Hematopoietic multipotent progenitor cell (in vitro differentiated cells): ENCODE measurements at places on chromosomes 2 and 18. TPM values are rescaled to one million over a fixed set of nuclear protein-coding genes. Genes with fewer than 3 reads are reported as not detected.

- DNase-seq: no peak
Measured at GRCh38 chr18:8656232-8656631, 47.0 kb downstream of the RAB12 start.

DNA sequence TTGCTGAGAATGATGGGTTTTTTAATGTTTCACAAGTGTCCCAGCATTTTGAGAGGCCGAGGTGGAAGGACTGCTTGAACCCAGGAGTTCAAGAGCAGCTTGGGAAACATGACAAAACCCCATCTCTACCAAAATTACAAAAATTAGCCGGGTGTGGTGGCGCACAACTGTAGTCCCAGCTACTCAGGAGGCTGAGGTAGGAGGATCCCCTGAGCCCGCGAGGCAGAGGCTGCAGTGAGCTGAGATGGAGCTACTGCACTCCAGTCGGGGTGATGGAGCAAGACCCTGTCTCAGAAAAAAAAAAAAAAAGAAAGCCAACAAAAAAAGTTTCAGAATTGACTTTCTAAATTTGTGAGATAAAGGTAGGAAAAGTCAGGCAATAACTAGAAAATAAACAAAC is 8.7 kb downstream of the TFCP2L1 start:
- DNase-seq: no peak

DNA sequence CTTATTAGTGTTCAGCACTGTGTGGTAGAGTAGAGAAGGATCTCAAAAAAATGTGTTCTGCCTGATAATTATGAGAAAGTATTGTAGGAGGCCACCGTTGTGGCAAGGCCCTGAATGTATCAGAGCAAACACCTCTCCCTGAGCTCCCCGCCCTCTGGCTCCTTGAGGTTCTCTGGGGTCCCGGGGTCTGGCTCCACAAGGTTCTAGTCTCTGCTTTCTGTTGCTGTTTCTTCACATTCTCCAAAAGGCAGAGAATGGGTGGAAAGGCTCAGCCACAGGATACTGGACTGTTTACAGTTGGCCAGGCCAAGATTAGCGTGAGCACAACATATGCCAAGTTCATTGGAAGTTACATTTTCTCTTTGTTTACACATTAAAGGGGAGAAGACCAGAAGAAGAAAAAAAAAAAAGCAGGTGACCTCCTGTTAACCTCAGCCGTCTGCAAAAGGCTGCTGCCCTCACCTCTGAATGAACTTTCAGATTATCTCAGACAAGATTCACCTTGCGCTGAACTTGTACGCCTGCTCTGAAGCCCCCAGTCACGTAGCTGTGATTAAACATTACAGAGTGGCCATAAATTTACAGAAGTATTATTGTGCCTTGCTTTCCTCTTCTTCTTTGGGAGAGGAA is 56.6 kb upstream of the CYP26B1 start:
- DNase-seq: no peak

GRCh38 chr2:166104773-166105172 is 23.0 kb downstream of the SCN1A start:
- DNase-seq: no peak

GRCh38 chr18:48230467-48231113 is 178.6 kb downstream of the ZBTB7C start:
- DNase-seq: no peak

DNA sequence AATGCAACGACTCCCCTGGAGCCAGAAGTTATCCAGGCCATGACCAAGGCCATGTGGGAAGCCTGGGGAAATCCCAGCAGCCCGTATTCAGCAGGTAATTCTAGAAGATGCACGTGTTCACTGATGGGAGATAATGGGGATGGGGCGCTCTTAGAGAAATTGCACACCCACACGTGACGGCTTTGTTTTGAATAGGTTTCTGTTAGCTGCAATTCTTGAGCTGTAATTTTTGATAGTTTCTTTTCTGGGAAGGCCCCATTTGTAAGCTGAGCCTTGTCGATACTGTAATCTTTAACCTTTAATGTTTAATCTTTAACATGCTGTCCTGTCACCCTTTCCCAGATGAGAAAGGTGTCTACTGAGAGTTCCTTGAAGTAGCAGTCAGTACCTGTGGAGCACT is 3.6 kb downstream of the SCLY start:
- no peak for DNase-seq

DNA sequence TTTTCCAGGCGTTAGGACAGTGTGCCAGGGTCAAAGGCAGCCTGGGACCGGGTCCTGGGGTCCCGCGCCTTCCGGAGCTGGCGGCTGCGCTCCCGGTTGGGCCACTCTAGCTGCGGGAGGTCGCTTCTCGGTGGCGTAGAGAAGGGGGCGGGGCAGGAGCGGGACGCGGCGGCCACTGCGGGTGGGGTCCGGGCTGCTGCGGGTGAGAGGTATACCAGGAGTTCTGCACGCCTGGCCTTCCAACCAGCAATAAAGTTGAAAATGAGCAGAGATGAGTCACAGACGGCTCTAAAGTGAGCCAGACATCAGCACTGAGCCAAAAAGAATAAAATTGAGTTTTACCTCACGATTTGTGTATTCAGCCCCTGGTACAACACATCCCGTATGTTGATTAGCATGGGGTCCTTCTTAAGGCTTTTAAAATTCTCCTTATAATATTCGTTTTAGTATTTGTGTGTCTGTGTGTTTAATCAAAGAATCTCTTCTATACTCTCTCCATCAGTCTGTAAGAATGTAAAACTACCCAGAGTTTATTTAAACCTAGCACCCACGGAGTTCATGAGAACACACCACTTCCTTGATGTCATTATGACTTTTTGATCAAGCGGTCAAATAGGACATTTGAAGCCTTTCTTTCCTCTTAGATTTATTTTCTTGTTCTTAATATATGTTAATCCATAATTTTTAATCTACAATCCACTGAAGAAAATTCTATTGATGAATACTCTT is at the start of gene C1GALT1C1L:
TSS of gene C1GALT1C1L (minus strand) at position 108 of the 729 bp plus-strand sequence. CDS start at position 1, 107 bp downstream.
- peak; percentile 46 for DNase-seq

DNA sequence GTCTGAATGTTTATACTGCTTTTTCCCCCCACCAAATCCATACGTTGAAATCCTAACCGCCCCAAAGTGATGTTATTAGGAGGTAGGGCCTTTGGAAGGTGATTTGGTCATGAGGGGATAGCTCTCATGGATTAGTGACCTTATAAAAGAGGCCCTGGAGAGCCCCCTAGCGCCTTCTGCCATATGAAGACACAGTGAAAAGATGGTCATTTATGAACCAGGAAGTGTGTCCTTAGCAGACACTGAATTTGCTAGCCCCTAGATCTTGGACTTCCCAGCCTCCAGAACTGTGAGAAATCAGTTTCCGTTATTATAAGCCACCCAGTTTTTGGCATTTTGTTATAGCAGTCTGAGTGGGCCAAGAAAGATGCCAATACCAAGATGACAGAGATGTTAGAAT is 7.2 kb upstream of the TSN start:
- DNase-seq: no peak

DNA sequence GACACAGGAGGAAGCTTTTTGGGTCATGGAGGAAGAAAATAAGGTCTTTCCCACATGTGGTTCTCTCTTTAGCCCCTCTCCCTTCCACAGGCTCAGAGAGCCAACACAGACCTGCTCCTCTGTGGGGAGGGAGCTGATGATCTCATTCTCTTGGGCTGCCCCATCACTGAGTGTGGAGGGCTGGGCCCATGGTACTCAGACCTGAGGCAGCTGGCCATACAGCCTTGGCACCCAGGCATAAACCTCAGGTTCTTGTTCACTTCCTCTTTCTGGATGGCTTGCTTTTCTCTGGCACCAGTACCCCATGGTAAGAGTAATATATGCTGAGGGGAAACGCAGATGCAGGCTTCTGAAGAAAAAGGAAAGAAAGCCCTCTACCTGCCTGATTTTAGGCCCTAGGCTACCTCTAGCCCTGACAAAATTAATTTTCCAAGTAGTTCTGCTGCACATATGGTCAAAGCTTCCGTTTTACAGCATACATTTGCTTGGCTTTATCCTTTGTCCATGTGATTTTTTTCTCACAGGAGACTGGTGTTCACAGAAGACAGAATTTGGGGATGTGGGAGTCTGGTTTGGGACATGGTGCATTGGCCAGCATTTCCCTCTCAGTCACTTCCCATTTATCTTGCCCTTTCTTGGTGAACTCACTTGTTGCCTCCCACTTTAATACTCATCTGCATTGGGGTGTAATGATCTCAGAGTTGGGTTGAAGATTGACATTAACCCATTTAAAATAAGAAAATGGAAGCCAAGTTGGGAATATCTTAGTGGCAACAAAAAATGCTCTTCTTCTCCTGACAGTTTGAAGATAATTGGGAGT is 11.1 kb downstream of the DHRS9 start:
- no peak for DNase-seq

- DNase-seq: no peak
Measured at GRCh38 chr2:156464106-156464505, 27.9 kb downstream of the GPD2 start.

GRCh38 chr2:32506446-32506845 is 121.4 kb upstream of the TTC27 start:
- no peak for DNase-seq

- peak; percentile 90 for DNase-seq
Measured at GRCh38 chr2:74421221-74421870, at the start of the genes C2orf81 and WDR54. TSS of gene C2orf81 (minus strand) at chr2:74421619. CDS start at chr2:74421560, 59 bp downstream. TSS of gene WDR54 (plus strand) at chr2:74421730. CDS start at chr2:74422154, 424 bp downstream.

- no peak for DNase-seq
Measured at GRCh38 chr2:121189661-121190381, 95.2 kb downstream of the TFCP2L1 start.

Gene PRSS56
- total RNA-seq: not detected

Gene ANKZF1
- total RNA-seq: 38.5 TPM

Gene TPO
- under 0.01 TPM for total RNA-seq
